Eye (tissue), 1 donor: ENCODE measurements at places on chromosomes 2 and 18.
A peak's percentile ranks its signal among the peaks of the same experiment; 100 is the strongest.

DNA sequence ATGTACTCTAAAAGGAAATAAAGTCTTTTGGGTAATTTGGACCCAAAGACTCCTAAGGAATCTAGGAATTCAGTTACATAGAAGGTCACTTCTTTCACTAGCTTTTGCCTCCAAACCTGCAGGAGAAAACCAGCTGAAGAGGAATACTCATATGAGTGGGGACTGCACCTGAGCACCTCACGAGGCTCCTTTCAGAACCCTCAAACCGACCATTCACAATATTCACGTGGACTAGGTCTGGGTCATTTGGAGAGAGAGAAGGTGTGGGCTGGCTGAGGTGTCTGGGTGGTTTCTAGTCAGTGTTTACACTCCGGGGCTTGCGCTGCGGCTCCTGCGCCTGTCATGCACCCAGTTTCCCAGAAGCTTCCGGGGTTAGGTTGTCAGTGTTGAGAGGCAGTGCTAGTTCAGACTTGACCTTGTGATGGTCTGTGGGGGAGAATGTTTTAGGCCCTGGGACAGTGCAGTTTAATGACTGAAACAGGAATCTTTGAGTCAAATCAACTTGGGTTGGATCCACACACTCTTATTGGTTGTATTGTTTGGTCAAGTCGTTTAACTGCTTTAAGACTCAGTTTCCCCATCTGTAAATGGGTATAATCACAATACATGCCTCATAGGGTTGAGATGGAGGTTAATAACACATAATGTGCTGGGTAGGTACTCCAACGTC, 78.4 kb downstream of the LIMS1 start:
- DNase-seq = no peak

- peak; percentile 48 for DNase-seq
These were observed 156.4 kb downstream of the RDH14 start for GRCh38 chr2:18403921-18404522.

GRCh38 chr18:13703899-13704298, 22.5 kb downstream of the FAM210A start:
- peak; percentile 34 for DNase-seq

DNA sequence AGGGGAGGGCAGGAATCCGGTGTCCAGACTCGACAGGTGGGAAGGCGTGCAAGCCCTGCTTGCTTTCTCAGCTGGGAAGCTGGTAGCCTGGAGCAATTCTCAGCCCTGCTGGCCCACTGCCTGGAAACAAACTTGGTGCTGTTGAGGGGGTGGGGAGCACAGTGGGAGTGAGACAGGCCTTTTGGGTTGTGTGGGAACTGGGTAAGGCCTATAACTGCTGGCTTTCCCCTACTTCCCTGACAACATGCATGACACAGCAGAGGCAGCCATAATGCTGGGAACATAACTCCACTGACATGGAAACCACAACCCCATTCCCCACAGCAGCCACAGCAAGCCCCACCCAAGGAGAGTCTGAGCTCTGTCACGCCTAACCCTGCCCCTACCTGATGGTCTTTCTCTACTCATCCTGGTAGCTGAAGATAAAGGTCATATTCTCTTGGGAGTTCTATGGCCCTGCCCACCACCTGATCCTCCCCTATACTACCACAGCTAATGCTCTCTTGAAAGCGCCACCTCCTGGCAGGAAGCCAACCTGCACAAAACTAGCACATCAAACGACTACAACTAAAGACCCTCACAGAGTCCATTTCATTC, 122.9 kb upstream of the ACVR1C start:
- no peak for DNase-seq

GRCh38 chr18:64710105-64710861, 561.4 kb upstream of the LINC00305 start:
- no peak for DNase-seq

- DNase-seq = no peak
These were observed 28.8 kb upstream of the INO80C start for GRCh38 chr18:35526495-35527059.

GRCh38 chr2:127618551-127619202, 27.3 kb upstream of the GPR17 start:
- DNase-seq = no peak

DNA sequence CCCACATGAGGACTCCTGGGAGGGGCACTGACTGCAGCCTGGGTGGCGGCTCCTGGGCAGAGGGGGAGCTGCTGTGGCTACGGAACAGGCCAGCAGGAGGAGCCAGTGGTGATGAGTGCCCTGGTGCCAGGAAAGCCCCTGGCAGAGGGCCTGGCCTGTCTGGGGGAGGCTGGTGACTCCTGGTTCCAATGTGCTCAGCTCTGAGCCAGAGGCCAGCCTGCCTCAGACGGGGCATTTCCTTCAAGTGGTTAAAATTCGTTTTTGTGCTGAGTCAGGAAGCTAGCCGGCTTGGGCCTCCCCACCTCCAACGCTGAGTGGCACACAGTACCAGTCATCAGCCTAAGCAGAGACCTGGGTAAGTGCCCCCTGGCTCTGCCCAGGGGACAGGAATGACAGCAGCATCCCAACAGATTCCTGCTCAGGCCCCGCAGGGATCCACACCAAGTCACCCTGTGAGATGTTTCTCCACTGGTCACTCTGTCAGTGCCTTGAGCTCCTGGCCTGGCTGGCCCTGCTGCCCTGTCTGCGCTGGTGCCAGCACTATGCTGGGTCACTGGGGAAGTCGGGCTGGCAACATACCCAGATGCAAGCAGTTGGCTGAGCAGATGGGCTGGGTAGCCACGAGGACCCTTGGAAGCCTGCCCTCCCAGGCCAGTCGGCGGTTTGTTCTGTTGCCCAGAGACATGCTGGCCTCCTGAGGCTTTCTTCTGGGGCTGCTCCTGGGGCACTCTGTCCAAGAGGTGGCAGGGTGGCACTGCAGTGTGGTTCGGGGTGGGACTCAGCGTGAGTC, 7.1 kb upstream of the KLF11 start:
- no peak for DNase-seq
